ENCODE measurements at places on chromosomes 3 and 15.

DNA sequence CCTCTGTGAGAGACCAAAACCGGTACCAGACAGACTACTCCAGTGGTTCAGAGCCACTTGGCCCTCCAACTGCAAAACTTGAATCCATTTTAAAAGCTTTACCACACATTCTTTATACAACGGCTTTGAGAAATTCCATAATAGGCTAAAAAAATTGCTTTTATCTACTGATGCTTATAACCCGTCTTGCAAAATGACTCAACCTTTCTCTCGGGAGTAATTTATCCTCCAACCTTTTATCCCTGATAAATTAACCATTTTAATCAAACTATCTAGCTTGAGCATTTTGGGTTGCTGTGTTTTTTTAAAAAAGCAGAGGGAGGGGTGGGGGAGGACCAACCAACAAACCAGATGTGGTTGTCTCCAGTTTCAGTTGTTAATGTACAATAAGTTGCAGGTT, 275.7 kb upstream of the LRTM1 start:
- DNase-seq = no peak

DNA sequence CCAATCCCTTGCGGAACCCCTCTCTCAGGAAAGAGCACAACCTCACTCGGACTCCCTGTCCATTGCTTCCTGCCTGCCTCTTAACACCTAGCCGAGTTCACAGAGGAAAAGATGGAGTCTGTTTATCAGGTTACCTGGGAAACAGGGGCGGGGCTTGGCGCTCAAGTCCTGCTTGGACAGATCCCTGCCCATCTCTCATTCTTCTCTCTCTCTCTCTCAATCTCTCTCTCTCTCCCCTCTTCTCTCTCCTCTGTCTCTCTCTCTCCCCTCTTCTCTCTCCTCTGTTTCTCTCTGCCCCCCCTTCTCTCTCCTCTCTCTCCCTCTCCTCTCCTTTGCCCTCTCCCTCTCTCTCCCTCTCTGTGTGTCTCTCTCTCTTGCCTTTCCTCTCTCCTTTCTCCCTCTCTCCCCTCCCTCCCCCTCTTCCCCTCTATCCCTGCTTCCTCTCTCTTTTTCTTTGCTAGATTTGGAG, at the start of gene EFHB:
EFHB (minus strand) TSS at position 120 of the 469 bp plus-strand sequence. CDS start 199 bp downstream, outside the sequence.
- DNase-seq = peak; percentile 71

DNA sequence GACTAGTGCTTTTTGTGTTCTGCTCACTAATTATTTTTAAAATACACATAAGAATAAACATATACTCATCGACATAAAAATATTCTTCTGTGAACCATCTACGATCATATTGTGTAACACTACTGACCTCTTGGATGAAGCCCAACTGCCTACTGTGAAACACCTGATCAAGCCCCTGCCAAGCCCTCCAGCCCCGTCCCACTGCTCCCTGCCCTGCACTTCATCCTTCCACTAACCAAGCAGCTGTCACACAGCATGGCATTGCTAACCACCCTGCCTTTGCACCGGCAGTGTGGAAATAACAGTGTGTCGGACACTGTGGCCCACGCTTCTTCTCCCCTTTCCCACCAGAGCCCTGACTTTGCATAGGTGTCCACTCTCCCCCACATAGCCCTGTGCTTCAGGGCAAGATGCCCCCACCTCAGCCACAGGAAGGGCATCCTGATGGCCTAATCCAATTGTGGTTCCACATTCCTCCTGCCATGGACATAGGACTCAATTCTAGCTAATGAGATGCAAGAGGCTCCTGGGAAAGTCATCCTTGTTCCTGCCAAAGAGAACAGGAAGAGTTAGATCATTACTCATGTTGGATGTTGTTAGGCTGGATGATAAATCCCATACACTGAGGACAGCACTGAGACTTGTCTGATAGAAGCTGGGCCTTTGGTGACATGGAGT, 35.0 kb upstream of the ARID3B start:
- DNase-seq = no peak

DNA sequence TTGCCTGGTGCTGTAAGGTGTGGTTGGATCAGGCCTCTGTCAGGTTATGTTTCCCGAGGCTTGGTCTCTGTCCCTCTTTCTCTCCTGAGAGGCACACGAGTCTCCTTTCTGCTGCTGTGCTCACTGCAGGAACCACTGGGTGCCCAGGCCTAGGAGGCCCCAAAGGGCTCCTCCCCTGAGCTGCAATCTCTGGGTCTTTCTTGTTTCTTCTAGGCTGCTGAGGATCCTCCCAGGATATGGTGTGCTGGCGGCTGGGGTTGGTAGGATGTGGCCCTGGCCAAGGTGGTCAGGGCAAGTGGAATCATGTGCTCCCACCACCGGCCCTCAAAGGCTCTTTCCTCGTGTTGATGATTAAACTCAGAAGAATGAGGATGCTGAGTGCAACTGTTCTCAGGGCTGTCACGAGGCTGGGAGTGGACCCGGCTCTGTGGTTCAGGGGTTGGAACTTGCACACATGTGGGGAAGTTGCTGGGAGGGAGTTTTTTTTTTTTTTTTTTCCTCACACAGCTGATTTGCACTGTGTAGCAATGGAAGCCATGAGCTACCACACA, 43.6 kb upstream of the CTSH start:
- peak; percentile 98 for DNase-seq

DNA sequence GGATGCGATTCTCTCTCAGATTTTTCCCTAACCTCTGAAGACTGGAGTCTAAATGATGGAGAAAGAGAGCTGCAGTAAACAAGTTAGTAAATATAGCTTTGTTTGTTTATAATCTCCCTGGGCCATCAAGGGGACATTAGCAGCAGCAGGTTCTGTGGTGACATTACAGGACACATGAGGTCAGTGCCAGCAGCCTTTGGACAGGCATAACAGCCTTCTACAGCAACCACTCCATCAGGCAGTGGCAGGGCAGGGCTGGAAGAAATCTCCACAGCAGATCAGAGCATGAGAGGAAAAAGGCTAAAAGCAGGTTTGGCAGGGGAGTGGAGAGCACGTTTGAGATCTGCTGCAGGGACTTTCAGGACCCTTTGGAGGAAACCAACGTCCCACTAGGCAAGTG, 127.6 kb upstream of the ACP3 start:
- no peak for DNase-seq

- no peak for DNase-seq
Observed at GRCh38 chr3:23052208-23052607, 150.9 kb upstream of the UBE2E2 start.

- DNase-seq = no peak
Observed at GRCh38 chr15:64717735-64718495, 57.5 kb downstream of the RBPMS2 start.

DNA sequence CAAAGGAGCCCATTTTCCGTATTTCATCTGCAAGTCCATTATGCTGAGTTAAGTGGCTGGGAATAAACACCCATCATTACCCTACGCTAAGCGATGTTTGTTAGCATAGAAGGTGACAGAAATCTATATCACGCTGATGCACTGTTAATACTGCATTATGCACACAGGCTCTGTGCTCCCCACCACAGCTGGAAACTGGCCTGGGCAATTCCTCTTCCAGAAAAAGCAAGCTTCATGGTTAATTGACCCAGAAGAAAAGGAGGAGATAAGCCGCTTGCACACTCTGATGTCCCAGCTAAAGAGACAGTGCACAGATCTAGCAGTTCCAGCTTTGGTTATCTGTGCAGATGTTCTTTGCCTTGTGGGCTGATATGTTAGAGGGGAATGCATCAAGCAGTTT, 232.6 kb downstream of the NTRK3 start:
- DNase-seq = no peak

GRCh38 chr15:69578787-69579583, 126.4 kb downstream of the RPLP1 start:
- peak; percentile 75 for DNase-seq

GRCh38 chr3:161222662-161223061, 1.6 kb downstream of the NMD3 start:
- DNase-seq = no peak

- no peak for DNase-seq
Observed at GRCh38 chr3:17135696-17136095, 250.9 kb downstream of the PLCL2 start.

DNA sequence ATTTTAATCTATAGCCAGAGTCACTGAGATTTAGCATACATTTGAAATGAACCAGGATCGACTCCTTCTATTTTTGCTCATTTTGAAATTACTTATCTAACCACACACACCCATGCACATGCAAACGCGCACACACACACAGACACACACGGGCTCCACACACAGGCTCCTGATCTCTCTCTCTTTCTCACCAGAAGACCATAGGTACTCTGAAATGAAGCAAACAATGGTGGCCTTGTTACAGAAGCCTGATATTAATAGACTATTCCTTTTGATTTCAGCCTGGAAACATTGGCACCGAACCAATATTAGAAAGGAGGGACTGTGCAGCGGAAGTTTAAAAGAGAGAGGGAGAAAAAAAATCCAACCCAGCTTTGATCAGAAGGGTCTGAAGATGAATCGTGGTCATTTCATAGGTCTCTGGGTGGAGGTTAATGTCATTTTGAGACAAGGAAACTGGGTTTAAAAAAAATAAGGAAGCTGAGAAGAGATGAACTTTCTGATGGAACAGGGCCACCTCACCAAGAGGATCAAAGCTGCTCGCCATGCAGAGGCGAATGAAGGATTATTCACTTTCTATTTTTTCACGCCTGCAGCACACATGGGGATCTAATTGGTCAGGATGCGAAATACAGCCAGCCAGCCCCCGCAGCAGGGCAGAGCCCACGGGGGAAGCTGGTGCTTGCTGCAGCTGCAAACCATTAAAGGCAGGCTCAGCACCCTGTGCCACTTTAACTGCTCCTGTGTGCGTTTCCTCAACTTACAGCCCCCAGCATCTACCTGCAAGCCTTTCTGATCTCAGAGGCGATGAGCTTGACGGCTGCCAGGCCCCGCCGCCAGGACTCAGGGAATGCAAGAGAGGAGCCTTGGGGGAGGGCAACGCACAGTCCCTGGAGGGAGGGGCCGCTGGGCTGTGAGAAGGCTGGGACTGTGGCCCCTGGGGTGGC, 88.8 kb downstream of the HES1 start:
- DNase-seq = no peak

GRCh38 chr3:138263104-138263503, 66.5 kb downstream of the NME9 start:
- DNase-seq = no peak

- DNase-seq = no peak
Observed at GRCh38 chr15:40163657-40164416, 3.0 kb downstream of the BUB1B start.

- no peak for DNase-seq
Observed at GRCh38 chr3:123078101-123078500, 11.3 kb downstream of the PDIA5 start.

- no peak for DNase-seq
Observed at GRCh38 chr3:67739851-67740250, 85.4 kb upstream of the SUCLG2 start.

DNA sequence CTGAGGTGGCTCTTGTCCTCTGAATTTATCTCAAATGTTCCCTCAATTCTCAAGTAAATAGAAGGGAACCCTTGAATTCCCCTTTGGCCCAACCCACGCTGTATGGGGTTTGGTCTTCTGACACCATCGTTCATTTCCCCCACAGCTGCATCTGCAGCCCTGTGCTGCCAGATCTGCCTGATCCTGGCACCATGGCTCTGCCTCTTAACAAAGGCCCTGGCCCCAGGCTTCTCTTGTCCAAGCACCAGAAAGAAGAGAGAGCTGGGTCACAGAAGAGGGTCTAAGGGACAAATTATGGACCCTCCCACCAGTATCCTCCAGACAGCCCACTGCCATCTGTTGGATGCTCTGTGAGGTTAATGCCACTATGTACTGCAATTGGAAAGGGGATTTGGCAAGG, 1.8 kb downstream of the MAP1A start:
- DNase-seq = no peak

GRCh38 chr3:66938338-66938963, 59.7 kb upstream of the KBTBD8 start:
- DNase-seq = peak; percentile 17

GRCh38 chr3:197331131-197331530, 32.7 kb upstream of the DLG1 start:
- DNase-seq = no peak

- no peak for DNase-seq
Observed at GRCh38 chr3:58833491-58833890, 166.9 kb upstream of the FAM3D start.

GRCh38 chr3:118729546-118729945, 305.1 kb downstream of the IGSF11 start:
- no peak for DNase-seq

- no peak for DNase-seq
Observed at GRCh38 chr3:64739971-64740631, 52.3 kb upstream of the ADAMTS9 start.

GRCh38 chr3:135556174-135556573, 409.4 kb upstream of the PPP2R3A start:
- no peak for DNase-seq

GRCh38 chr15:90099868-90100831, 2.1 kb downstream of the IDH2 start:
- DNase-seq = no peak

DNA sequence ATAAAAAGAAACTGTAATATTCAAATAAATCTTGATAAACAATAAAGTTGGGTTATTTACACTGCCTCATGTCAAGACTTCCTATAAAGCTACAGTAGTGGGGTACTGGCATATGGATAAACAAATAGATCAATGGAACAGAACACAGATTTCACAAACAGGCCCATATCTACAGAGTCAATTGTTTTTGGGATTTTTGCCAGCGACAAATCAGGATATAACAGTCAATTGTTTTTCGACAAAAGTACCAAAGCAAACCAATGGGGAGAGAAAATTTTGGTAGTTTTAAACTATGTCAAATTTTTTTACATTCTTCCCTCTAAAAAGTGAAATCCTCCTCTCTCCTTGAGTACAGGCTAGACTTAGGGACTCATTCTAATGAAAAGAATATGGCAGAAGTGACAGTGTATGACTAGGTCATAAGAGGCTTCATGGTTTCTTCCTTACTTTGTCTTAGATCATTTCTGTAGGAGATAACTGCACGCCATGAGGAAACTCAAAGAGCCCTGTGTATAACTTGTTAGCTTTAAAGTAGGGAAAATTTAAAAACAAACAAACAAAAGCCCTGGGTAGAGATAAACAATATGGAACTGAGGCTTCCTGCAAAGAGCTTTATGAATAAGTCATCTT, 16.9 kb downstream of the IP6K1 start:
- no peak for DNase-seq

GRCh38 chr3:183149915-183150750, 12.4 kb downstream of the LAMP3 start:
- no peak for DNase-seq

- DNase-seq = no peak
Observed at GRCh38 chr3:119338754-119339153, 44.6 kb downstream of the ARHGAP31 start.

GRCh38 chr3:32303977-32304881, 65.7 kb downstream of the CMTM8 start:
- DNase-seq = no peak

- no peak for DNase-seq
Observed at GRCh38 chr15:75348562-75349350, 1.9 kb downstream of the NEIL1 start.

DNA sequence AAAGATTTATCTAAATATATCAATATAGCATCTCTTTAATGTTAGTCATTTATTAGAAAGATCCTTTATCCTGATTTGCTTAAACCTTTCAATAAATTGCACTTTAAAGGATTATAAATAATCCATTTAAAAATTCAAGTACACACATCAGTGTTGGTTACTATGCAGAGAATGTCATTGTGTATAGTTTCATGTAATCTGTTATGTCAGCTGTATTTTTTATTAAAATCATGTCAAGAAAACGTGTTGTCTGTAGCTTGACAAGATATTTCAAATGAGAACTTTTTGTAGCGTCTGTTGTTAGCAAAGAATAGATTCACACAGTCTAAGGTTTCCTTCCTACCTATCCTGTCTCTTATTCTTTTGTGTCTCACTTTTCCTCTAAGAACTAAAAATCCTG, 7.8 kb downstream of the PDHB start:
- no peak for DNase-seq

- DNase-seq = no peak
Observed at GRCh38 chr3:178967177-178967532, 104.5 kb downstream of the ZMAT3 start.
